ENCODE measurements at places on chromosomes 12 and 14.

DNA sequence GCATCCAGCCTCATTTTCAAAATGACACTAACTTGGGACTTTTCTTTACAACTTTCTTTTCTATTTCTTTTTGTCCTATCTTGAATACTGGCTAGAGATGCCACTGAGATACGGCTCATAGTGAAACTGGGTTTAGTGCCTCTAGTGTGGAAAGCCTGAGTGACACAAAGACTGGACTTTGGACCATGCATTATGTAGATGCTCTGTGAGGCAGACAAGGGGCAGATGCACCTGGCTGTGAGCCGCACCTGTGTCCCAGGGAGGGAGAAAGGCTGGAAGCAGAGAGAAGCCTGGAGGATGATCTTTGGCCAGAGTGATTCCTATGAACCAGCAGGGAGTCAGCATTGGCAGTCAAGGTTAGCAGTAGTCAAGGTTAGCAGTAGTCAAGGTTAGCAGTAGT lies 852.3 kb upstream of the TMEM132C start:
- DNase-seq = no peak

GRCh38 chr12:87015352-87015751 lies 759.2 kb upstream of the MGAT4C start:
- DNase-seq = no peak

GRCh38 chr12:97398704-97399103 lies 63.9 kb upstream of the RMST start:
- no peak for DNase-seq

DNA sequence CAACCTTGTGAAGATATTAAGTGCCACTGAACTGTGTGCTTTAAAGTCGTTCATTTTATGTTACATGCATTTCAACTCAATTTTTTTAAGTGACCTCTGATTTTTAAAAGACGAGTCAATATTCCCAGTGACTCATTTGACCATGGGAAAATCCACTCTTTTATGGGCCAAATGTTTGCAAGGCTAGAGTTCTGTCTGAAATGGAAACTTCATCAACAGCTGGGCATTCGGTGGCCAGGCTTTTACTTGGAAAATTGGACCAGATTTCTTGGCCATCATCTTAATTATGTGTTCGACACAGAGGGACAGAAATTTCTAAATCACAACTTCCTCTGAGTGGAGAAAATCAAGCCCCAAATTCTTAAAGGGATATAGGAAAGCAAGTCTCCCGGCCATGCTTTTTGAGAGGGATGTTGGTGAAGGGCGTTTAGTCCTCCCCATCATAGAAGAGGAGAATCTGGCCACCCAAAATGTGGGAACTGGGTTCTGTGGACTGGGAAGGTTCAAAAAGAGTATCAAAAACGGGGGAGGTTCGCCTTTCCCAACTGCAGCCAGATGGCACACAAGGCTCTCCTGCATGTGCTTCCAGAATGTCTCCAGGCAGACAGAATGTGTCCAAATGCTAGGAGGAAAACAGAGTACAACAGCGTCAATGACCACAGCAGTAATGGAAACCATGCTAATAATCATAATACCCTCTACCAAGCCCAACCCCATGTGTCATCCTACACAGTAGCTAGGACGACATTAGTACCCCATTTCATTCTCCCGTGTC lies 40.9 kb upstream of the FZD10 start:
- DNase-seq = no peak

GRCh38 chr14:104316723-104317491 lies 178.5 kb downstream of the KIF26A start:
- DNase-seq = no peak

- DNase-seq = no peak
These were observed 411.1 kb downstream of the CCER1 start for GRCh38 chr12:90543841-90544240.

GRCh38 chr12:9144730-9145106 lies 29.0 kb upstream of the A2M start:
- DNase-seq = no peak

DNA sequence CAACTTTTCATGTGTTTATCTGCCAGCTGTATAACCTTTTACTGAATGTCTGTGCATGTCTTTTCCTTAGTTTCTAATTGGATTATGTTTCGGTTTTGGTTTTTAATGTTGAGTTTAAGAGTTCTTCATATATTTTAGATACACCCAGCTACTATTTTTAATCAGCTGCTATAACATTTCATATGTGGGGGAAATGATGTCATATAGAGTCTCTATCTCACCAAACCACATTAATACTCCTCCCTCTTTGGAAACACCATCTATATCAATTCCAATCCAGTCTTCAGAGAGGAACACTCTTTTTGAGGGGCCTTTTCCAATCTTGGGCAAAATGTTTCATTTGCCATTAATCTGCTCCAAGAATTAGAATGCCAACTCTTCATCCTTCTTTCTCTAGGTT lies 28.5 kb upstream of the GCH1 start:
- DNase-seq = no peak

DNA sequence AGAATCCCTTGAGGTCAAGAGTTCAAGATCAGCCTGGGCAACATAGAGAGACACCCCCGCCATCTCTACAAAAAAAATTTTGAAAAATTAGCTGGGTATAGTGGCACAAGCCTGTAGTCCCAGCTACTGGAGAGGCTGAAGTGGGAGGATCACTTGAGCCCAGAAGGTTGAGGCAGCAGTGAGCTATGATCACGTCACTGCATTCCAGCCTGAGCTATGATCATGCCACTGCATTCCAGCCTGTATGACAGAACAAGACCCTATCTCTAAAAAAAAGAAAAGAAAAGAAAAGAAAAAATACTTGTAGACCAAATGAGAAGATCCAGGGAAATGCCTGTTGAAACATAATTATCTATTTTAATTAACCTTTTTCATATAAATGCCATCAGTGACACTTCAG lies 93.8 kb upstream of the MDM1 start:
- DNase-seq = no peak

Data from HL-60 (cell line).